ENCODE measurements at places on chromosomes 5 and 9.

GRCh38 chr9:116391306-116391900 is 237.8 kb downstream of the PAPPA start:
- DNase-seq = no peak

DNA sequence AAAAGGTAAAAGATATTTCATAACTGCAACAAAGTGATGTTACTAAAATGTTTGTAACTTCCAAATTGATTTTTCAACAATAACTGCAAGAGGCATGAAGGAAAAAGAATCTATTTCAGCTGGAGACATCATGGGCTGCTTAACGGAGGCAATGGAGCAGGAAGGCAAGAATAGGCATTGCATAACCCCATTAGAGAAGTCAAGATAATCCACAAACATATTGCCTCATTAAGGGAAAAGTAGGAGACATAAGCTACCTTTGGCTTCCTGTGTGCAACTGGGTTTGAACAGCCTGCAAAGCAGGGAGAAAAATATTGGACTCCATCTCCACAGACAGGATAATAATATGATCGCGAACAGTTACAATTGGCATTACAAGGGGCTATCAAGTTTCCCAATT is 46.7 kb downstream of the SLCO4C1 start:
- no peak for DNase-seq

DNA sequence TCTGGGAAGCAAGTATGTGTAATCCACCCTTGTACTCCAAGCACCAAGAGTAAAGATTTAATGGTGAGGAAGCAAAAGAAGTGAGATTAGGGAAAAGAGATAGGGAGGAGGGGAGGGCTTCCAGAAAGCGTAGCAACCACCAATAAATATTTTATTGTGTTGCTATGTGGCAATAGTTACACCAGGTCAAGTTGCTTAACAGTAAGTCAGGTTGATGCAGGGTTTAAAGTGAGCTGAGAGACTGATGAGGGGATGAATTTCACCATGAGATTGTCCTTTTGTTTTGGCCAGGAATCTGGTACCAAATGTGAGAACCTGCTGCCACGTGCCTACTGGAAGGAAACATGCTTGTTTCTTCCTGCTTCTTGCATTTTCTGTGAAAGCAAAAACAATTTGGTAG is 62.7 kb downstream of the PCSK5 start:
- DNase-seq = no peak

GRCh38 chr9:16693616-16694015 is 176.9 kb downstream of the BNC2 start:
- DNase-seq = no peak

DNA sequence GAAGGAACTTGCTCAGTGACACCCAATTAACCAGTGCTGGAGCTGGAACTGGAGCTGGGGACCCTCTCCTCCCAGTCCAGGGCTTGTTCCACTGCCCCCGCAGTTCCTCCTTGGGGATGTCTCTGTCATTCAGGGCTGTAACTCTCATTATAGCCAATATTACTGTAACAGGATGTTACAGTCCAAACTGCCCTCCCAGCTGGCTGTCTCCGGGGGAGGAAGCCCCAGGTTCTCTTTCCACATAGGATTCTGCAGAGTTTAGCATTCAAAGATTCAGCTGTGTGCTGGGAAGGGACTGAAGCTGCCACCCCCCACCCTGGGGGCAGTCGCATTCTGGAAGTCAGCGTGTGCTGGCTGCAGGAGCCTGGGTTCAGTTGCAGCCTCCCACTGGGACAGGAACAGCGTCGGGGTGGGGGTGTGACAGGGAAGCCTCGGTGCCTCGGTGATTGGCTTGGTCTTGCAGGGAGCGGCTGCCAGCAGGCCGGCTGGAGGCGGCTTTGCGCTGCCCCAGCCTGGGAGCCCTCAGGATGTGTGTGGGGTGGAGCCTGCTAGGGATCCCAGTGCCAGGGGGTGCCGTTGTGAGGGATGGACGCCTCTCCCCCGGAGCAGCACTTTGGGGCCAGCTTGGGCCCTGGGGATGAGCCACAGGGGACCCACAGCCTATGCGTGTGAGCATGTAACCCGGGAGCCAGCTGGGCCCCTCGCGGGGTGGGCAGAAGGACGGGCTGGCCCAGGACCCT is 101.1 kb downstream of the RGS3 start:
- DNase-seq = no peak

DNA sequence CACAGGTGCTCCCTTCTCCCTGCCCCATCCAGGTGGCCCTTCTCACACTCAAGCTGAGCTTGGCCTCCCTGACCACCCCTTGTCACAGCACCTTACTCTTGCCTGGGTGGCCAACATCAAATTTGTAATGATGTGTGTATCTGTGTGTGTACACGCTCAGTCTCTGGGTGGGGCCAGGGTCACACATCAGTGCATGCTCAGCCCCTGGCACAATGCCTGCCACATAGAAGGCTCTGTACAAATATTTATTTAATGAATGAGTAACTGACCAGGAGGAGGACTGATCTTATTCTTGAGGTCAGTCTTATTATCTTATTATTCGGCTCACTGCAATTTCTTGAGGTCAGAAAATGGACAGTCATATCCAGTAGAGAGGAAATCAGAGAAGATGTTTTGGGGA is 41.3 kb upstream of the HAND1 start:
- DNase-seq = no peak

- no peak for DNase-seq
Observed at GRCh38 chr9:110126499-110126941, 81.4 kb downstream of the C9orf152 start.

DNA sequence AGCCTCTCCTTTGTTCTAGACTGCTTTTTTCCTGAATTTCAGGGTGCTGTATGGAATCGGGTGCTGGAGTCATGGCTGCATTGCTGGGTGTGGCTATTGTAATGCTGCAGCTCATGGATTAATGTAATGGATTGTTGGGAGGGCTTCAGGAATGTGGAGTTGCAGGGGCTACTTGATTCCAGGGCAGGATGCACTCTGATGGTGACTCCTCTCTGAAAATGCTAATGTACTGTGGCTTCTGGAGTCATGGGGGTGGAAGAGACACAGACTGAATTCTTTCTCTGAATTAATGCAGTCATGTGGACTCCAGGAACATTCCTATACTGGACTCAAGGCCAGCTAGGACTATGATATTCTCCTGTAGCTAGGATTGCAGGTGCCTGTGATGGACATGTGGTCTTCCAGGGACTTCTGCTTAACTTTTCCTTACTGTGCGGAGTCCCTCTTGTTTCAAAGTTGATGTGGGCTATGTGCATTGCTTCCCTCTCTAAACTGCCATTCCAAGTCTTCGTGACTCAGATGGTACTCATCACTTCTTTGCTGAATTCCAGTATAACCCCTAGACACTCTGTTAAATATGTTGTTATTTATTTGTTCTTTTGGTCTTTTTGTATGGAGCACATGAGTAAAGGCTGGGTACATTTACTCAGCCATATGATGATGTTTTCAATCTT is 396.2 kb downstream of the KCTD16 start:
- DNase-seq = no peak

- no peak for DNase-seq
Observed at GRCh38 chr9:101591787-101592446, 2.9 kb downstream of the PPP3R2 start.

DNA sequence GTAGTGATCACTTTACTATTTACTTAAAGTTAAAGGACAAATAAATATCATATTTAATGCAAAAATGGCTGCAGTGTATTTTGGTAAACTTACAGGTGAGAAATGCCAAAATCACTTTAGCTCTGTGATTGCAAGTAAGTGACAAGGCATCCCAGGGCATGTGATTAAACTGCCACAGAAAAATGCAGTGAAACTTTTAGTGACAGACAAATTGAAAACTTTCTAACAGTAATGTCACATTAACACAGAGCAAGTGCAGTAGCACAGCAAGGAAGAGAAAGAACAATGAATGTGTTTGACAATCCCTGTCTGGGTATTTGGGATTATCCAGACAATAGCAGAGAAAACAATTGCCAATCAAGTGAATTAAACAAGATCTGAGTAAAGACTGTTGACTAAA is 606.8 kb downstream of the SLCO4C1 start:
- DNase-seq = no peak

- DNase-seq = no peak
Observed at GRCh38 chr9:128070874-128071273, 2.8 kb downstream of the SLC25A25 start.

GRCh38 chr5:16057277-16057676 is 122.3 kb downstream of the MARCHF11 start:
- DNase-seq = no peak

DNA sequence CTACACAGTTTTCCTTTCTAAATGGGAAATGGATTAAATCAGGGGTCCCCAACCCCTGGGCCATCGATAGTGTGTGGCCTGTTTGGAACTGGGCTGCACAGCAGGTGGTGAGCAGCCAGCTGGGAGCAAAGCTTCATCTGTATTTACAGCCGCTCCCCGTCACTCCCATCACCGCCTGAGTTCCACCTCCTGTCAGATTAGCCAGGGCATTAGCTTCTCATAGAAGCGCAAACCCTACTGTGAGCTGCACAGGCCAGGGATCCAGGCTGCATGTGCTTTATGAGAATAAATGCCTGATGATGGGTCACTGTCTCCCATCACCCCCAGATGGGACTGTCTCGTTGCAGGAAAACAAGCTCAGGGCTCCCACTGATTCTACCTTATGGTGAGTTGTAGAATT is 41.2 kb upstream of the FLT4 start:
- no peak for DNase-seq

DNA sequence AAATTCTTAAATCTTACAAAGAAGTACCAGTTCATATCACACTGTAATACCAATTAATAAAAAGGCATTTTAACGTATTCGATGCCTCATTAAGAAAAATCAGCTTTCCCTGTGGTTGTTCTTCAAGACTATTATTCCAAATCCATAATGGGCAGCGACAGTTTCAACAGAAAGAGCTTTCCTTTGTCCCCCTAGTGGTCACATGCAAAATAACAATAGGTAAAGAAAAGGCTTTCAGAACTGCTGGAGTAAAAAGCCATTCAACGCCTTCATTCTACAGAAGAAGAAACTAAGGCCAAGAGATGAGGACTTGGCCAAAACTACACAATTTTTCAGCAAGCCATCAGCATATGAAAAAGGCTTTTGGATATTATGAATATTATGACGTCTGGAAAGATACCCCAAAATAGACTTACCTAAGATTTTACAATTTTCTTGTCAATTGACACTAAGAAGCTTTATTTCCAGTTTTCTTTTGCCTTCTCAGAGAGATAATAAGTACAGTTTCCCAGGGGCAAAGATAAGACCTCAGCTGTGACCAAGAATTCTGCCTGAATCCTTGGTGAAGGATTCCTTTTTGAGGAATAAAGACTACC is 6.7 kb upstream of the CDH6 start:
- DNase-seq = peak; percentile 28

DNA sequence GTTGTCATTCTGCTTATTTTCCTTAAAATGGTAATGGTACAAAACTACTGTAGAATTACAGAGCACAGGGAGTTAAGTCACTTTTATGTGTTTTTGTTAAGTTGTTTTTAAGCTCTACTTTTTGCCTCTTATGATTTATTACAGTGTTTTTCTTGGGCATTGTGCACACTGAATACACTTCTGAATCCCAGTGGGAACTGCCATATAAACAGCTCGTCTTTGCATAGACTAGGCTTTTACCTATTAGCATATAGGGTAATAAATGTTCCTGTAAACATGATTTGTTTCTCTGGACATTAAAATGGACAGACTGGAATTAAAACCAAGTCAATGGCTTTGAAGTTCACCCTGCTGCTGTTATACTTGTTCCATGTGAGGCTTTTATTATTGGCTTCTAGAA is 12.2 kb downstream of the KLF9 start:
- no peak for DNase-seq

GRCh38 chr5:142685418-142686209 is at the start of gene FGF1:
TSS of gene FGF1 (minus strand) at chr5:142686090. CDS start at chr5:142614127, 71,963 bp downstream.
- DNase-seq = no peak

GRCh38 chr5:34585601-34586104 is 70.5 kb upstream of the RAI14 start:
- peak; percentile 54 for DNase-seq

GRCh38 chr9:87122947-87123685 is 175.8 kb upstream of the GAS1 start:
- DNase-seq = no peak

DNA sequence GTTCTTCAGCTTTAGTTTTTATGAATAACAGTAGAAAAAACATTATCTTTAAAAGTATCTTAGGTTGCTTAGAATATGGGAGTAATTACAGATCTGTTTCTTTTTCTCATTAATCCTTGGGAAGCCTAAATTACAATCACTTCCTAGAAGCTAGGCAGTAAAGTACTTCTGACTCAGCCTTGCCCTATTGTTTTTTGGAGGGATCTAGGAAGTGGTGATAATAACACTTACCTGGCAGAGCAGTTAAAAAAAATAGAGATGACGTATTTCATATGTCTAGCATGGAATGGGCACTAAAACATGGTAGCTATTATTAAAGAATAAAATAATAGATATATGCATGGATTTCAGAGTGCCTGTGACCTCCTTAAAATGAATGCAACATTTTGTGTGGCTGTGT is 8.2 kb upstream of the FST start:
- DNase-seq = no peak

GRCh38 chr9:116337015-116337414 is 183.4 kb downstream of the PAPPA start:
- DNase-seq = no peak

GRCh38 chr5:59656351-59657254 is 236.9 kb downstream of the PDE4D start:
- DNase-seq = peak; percentile 21

DNA sequence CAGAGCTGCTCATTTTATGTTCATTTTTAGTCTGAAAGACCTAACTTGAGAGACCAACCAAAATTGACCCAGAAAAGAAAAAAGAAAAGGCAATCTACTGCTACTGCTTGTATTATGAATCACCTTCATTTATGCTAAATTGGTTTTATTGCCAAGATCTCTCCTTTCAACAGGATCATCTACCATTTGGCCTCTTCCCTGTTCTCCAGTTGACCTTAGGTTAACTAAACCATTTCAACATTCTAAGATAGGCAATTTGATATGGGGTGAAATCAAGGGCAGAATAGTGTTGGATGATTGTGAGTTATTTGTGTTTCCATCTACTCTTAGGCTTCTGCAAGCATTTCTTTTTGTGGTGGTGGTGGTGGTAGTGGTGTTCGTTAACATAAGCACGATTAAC is 48.3 kb upstream of the POU4F3 start:
- no peak for DNase-seq

GRCh38 chr5:73030531-73030930 is 74.7 kb downstream of the FCHO2 start:
- DNase-seq = no peak

- DNase-seq = no peak
Observed at GRCh38 chr9:19192202-19193028, 38.1 kb upstream of the DENND4C start.

DNA sequence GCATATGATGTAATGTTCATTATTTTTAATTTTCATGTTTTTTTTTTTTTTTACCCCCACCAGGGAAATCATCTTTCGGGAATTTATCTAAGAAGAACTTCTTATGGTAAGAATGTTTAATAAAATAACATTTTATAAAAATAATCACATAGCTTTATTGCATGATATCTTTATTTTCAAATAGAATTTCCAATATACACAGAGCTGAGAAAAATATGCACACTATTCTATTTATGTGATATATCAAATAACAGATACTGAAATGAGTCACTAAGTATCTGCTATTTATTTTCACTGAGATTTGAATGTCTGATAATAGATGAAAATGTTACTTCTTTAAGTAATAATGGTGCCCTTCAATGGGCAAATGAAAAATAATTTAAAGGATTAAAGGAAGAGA is 1217.3 kb downstream of the MAT2B start:
- no peak for DNase-seq

Measured in GM12865 (cell line).